AG09309 (cell line): ENCODE measurements at places on chromosomes 16 and 17.

DNA sequence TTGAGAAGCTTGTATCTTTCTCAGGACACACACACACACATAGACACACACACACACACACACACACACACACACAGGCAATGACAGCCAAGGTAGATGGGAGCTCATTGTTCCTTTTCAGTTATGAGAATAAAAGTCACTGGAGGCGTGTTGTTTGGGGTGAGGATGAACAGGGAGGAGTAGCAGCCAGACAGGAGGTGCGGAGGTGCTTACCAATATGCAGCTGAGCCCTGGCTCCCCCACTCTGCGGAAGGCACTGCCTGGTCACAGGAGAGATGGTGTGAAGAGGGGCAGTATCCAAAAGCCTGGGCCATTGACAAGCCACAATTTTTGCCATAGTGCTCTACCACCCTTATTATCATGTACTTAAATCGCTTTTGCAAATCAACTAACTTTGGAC is 77.4 kb downstream of the CBLN1 start:
- no peak for DNase-seq

DNA sequence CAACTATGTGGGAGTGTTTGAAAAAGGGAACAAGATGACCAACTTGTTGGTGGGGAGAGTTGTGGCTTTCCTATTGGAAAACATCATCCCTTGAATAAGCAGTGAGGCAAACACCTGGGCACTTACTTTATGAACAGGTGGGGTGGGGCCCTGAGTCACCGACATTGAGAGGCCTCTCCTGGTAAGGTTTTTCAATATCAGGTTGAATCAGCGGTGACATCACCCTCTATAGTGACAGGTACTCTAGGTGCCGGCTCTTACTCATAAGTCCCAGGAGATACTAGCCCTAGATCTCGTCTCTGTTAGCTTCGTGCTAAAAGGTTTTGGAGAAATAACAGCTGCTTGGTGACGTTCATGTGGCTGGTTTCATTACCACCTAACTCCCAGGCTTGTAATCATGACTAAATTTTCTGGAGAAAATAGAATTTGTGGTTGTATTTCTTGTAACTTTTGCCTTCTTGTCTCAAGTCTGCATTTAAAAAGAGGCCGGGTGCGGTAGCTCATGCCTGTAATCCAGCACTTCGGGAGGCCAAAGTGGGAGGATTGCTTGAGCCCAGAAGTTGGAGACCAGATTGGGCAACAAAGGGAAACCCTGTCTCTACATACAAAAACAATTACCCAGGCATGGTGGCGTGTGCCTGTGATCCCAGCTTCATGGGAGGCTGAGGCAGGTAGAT is 19.3 kb downstream of the CDH1 start:
- DNase-seq: no peak

DNA sequence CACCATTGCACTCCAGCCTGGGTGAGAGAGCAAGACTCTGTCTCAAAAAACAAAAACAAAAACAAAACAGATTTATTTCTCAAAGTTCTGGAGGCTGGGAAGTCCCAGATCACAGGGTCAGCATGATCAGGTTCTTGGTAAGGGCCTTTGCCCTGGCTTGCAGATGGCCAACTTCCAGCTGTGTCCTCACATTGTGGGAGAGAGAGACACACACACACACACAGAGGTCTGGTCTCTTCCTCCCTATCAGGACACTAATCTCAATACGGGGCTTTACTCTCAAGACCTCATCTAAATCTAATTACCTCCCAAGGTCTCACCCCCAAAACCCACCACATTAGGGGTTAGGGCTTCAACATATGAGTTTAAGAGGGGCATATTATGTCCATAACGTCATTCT is 26.4 kb upstream of the TAOK1 start:
- DNase-seq: no peak

GRCh38 chr16:70331588-70332358 is 14.9 kb upstream of the DDX19A start:
- no peak for DNase-seq

DNA sequence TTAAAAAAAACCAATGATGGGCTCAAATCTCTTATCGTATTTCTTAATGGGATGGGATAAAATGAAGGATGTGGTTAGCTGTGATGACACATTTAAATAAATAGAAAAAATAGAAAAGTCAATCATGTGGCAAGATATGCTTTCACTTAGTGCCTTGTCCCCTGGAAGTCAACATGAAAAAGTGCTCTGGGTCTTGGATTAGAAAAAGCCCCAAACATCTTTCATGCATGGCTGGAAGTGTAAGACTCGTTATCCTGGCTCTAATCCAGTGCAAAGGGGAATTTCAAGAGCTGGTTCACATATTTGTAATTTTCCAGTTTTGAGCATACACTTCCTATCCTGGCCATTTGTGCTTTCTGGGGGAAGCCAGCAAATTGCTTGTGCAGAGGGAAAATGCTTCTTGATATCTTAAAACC is 160.9 kb downstream of the MAP2K6 start:
- DNase-seq: peak; percentile 54

DNA sequence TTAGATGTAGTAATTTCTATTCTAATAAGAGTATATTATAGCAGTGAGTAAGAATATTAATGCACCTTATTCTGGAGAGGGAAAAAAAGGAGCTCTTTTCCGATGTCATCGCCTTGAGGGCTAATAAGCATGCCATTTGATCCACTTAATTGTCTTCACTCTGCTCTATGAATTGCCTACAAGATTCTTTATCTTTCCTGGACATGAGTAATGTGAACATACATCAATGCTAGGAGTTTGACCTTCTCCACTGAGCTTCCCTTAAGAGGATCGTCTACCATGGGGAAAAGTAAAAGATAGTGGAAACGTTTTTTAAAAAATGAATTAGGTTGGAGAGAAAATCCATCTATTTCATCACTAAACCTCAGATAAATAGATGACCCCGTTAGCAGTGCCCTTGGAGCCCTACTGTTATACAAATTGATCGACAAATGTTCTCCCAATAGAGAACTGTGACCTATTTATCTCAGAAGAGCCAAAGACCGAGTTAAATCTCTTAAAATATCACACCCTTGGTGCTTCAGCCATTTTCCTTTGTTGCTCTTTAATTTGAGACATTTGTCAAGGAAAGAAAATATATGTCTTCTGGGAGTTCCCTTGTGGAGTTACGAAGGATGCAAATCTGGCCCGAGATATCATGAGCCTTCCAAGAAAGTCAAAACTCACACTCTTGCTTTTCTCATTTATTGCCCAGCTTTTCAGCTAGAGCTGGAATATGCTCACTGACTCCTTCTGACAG is 898.5 kb downstream of the KCNJ2 start:
- DNase-seq: no peak

- peak; percentile 55 for DNase-seq
These were observed 13.5 kb downstream of the SDR42E1 start for GRCh38 chr16:81997738-81998137.

DNA sequence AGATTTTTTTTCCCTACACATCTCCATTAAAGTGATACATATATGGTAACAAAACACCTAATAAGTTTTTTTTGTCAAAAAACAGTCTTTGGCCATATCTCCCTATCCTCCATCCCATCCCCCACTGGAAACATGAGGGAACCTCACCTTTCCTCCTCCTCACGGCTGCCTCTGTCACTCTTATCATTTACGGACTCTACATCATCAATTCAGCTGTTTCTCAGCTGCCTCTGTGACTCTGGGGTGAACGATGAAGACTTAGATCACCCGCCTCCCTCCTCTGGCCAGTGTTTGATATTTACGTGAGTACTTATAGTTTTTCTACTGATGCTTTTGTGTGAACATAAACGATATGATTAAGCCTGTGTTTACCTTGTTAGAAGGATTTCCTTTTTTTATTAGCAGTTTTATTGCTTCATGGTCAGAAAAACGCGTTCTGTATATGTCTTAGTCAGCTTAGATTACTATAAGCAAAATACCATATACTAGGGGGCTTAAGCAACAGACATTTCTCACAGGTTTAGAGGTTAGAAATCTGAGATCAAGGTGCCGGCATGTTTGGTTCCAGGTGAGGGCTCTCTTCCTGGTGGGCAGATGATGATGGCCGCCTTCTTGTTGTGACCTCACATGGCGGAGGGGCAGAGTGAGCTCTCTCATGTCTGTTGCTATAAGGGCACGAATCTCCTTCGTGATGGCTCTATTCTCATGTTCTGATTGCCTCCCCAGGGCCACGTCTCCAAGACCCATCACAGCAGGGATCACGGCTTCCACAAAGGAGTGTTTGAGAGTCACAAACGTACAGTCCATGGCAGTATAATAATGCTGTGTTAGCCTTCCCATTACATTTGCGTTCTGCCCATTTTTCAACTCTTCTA is 32.1 kb downstream of the DNAH17 start:
- DNase-seq: no peak

- DNase-seq: no peak
These were observed 193.7 kb upstream of the CHMP6 start for GRCh38 chr17:80797741-80798594.

DNA sequence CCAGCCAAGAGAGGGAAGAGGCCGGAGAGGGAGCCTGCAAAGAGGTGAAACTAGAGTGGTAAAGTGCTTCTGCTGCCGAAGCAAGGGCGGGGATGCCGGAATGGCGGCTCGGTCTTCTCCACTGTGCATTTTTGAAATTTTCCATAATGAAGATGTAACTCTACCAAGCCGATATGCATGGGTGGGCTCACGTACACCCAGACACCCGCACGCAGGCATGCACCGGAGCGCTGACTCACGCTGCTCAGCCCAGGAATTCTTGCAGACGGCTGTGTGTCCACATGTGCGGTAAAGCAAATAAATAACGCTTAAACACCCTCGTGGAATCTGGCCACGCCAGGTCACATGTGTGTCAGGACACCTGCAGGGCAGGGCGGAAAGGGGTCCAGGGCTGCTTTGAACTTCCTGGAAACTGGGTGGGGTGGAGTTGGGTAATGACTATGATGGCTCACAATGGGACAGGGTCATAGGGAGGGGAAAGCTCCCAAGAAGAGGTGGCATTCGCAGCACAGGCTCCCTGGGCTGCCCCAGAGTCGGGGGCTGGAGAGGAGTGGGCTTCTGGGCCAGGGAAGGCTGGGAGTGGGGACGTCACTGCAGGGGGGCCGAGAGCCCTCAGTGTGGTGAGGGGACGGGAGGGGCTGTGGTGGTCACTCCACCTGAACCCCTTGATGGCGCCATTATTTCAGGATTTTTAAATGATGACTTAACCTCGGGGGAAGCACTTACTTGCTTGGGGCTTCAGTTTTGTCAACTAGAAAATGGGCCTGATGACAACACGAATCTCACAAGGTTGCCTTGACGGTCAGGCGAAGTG is 265.5 kb downstream of the PARN start:
- no peak for DNase-seq

GRCh38 chr17:31467502-31468256 is 76.2 kb downstream of the RAB11FIP4 start:
- DNase-seq: no peak

DNA sequence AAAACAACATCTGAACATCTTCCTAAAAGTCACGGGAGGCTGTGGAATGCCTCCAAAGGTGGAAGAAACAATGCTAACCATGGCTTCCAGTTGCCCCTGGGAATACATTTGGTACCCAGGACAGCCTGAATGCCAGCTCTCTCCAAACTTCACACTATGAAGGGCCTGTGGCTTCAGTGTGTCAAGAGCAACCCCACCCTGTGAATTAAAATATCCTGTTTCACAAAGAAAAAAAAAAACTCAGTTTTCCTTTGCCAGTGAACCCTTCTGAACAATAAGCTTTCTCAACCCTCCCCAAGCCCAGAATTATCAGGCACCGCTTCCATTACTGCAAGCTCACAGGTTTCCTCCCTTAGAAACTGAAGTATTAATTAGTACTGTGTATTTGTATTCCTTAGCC is 69.8 kb downstream of the SLC39A11 start:
- DNase-seq: no peak

DNA sequence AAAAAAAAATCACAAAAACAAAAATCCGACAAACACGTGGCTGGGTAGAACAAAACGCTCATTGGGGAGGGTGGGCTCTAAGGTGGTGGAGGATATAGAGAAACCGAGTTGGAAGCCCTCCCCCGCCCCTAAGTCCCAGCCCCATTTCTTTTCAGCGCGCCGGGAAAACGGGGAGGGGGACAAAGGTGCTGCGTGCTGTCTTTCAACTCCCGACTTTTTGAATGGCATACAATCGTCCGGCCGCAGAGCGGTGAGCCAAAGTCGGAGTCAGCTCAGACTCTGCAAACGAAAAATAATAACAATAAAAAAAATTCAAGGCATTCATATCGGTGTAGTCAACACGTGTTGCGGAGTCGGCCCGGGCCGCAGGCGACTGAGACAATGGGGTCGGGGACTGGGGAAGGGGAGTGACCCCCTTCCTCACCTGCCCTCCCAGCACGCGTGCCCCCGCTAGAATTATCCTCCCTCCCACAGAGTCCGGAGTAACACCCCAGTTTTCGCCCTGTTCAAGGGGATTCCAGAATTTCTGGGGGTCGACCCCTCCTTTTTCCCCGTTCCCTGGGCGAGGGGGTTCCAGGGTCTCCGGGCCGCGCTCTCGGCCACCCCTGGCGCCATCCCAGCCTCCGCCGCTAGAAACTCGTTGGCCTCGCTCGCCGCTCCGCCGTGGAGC is 1.7 kb upstream of the IGF2BP1 start:
- DNase-seq: no peak

GRCh38 chr17:30545024-30545423 is 67.8 kb downstream of the GOSR1 start:
- no peak for DNase-seq

DNA sequence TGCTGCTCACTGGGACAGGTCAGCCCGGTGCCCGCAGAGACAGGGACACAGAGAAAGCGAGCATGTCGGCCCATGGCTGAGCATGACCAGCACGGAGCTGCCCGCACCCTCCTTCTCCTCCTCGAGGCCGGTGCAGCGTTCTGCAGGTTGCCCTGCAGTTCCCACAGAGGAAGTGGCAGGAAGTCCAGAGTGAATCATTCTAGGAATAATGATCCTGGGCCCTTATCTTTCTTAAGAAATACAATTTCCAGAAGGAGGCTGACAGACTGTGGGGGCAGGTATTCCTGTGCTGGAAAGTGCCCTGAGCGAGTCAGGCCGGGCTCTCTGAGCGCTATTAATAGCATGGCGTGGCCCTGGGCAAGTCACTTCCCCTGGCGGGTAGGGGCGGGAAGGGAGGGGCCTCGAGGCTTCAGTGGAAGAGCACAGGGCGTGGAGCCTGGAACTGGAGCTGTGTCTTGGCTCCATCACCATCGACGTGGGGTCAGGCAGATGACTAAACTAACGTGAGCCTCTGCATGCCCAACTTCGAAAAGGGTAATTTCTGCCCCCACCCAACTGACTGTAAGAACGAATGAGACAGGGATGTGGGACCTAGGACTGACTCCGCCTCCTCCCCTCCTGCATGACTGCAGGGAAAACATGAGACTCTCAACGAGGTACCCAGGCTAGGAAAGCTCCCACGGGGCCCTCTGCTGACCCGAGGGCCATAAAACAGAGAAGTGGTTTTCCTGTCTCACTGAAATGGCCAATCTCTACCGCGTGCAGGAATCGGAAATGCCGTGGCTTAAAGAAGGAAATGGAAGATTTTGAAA is 9.8 kb downstream of the TMEM204 start:
- peak; percentile 53 for DNase-seq

DNA sequence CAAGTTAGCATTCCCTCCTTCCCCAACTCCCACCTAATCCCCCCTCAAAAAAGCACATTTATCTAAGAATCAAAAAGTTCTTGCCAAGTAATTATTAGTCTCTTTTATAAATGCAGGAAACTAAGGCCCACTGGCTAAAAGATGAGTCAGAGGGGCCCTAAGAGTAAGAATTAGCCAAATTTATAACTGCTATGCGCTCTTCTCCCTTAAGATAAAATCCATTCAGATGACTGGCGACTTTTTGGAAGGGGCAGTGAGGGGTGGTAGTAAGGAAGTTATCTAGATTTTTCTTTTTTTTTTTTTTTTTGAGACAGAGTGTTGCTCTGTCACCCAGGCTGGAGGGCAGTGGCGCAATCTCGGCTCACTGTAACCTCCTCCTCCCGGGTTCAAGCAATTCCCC is 17.1 kb downstream of the ZNF652 start:
- DNase-seq: no peak
